ENCODE measurements at places on chromosomes 2 and 18.

- peak; percentile 95 for DNase-seq
Measured at GRCh38 chr18:58362027-58362575, 266.8 kb downstream of the ALPK2 start.

- DNase-seq, result no peak
Measured at GRCh38 chr2:126222278-126222677, 433.7 kb upstream of the GYPC start.

DNA sequence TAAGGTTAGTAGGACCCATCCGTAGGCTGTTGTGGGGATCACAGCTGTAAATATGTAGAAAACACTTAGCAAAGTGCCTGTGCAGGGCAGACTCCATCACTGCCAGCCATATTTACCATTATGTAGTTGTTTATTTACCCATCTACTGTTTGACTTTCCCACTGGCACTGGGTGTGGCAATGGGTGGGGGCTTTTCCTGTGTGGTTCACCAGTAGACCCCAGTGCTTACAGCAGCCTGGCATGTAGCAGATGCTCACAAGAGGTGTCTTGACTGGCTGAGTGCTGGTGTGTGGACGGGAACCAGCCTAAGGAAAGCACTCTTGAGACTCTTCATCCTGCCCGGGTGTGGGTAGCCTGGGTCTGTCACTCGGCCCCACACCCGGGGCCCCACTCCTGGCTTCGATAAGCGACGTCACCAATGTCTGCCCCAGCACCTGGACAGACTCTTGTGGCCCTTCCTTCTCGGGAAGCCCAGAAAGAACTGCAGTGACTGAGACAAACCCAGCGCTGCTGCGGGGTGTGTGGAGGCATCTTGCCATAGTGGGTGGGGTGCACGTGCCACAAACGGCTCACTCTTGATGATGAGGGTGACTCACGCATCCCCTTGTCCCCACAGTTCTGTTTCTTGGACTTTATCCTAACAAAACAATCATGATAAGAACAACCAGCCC lies 78.3 kb downstream of the HDAC4 start:
- DNase-seq, result peak; percentile 54

DNA sequence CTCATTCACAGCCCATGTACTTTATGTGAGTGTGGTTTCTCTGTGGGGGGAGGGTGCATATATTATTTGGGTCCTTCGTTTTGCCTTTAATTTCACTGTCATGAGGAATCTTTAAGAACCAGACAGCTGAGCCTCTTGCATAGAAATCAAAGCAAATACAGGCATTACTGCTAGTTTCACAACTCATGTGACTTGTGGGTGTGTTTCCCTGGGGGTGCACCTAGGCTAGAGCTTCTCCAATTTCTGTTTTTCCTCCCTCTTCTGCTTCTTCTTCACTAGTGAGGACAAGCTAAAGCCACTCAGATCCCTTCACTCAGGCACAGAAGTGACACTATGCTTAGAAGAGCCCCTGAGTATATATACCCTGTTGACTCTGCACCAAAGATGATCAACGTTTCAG lies 131.4 kb downstream of the ACOXL start:
- no peak for DNase-seq

DNA sequence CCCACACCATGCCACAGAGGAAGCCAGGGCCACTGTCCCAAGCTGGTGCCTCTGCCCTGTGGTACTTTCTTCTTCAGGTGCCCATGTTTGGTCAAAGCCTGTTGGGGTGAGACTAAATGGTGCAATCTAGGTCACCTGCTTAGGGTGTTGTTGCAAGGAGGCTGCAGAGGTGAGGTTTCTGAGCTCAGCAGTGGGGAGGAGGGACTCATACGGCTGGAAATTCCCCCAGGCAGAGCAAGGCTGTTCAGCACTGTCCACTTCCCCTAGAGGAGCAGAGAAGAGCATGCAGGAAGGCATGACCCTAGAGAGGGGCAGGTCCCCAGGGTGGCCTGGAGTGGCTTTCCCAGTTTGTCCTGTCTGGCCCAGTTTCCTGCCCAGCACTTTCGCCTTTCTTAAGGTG lies 211.0 kb downstream of the HAUS1 start:
- DNase-seq, result no peak

- peak; percentile 22 for DNase-seq
Measured at GRCh38 chr18:11387880-11388279, 221.5 kb upstream of the SLC35G4 start.

GRCh38 chr2:219273937-219274336 lies 5.2 kb upstream of the DNAJB2 start:
- no peak for DNase-seq

GRCh38 chr2:52710810-52711618 lies 1056.6 kb upstream of the CHAC2 start:
- DNase-seq, result no peak

All from fibroblast of villous mesenchyme (primary cell).